ENCODE measurements at places on chromosomes 2 and 18. TPM values are rescaled to one million over a fixed set of nuclear protein-coding genes. Genes with fewer than 3 reads are reported as not detected.

DNA sequence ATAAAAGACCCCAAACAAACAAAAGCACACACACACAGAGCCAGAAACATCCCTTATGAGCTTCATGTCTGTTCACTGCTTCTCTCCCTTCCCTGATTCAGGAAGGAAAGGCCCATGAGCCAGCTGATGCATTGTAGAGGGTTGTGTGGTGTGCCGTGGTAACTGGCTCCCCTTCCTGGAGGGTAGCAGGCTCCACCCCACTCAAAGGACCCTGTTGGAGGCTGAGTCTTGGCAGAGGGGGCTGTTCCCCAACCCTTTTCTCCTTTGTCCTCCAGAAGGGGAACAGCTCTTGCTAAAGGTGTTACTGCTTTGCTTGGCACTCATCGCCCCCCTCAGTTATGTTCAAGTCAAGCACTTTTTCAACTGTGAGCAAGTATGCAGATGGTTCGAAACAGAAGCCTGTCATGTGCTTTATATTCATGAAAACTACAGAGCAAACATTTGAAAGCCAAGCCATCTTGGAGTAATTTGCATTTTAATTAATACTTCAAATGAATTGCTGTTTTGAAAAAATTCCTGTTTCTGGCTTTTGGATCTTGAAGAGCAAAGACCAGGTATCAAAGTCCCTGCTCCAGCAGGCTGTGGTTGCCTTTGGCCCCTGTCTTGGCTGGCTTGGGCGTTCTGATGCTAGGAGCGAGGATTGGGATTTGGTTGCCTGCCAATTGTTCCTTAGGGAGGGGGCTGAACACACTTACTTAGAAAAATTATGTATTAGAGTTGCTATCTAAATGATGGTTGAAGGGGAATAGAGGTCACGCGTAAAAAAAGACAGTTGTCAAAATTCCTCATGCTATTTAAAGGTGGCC lies 267.8 kb downstream of the TSN start:
- DNase-seq, result no peak

GRCh38 chr2:172427256-172427989 lies at the start of gene ITGA6:
TSS of gene ITGA6 (plus strand) at chr2:172427586.
- no peak for DNase-seq

GRCh38 chr2:37061013-37061711 lies 23.0 kb downstream of the HEATR5B start:
- no peak for DNase-seq

DNA sequence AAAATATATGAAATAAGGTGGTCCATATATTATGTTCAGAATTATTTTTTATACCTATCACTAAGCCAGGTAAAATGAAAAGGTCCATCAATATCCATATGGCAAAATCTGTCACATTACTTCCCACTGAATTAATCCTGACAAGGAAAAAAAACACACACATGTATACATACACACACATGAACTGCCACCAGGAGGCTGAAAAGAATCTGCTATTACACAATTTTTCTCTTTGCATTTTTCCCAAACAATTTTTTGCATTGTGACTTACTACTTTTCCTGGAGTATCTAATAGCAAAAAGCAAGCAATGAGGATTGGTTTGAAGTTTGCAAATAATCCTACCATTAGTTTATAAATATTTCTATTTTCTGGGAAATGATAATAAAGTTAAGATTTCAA lies 128.2 kb upstream of the CD226 start:
- no peak for DNase-seq

DNA sequence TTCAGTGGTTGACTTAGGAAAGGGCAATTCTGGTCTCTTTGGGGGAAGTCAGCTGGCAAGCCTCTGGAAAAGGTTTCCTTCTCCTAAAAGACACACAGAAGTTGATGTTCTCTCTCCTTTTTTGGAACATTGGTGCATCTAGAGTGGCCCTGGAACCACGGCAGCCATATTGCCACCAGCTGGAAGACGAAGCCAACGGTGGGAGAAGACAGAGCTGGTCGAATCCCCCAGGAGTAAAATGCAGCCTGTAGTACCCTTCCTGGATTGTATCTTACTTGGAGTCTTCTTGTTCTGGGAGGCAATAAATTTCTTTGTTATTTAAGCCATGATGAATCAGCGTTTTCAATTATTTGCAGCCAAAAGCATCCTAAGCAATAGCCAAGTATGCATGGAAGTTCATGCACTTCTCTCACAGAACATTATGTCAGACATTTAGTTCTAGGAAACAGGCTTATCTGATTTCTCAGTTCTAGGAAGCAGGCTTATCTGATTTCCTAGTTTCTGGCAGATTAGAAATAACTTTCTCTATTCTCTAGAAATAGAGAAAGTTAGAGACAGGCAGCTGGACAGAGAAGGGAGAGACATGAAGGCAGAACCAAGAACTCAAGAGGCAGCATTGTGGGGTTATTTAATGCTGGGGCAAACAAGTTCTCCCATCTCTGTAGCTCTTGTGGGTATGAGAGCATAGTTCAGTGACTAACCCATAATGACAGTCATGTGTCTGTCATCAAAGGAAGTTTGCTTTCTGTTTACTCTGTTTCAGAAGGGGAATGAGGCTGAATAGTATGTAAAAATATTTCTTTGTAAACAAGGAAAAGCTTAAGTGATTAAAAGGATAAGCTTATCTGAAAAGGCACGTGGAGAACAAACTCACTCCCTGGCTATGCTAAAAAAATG lies 40.5 kb upstream of the NABP1 start:
- DNase-seq, result no peak

GRCh38 chr2:73008766-73009135 lies 62.8 kb downstream of the SFXN5 start:
- no peak for DNase-seq

- no peak for DNase-seq
Measured at GRCh38 chr2:229489016-229489415, 217.9 kb upstream of the PID1 start.

- no peak for DNase-seq
Measured at GRCh38 chr18:31450409-31450808, 2.9 kb downstream of the DSG3 start.

Gene PDE11A
- 5.5 TPM for polyA plus RNA-seq

Gene DSG1
- 0.11 TPM for polyA plus RNA-seq

Data from right renal cortex interstitium (tissue), 3 donors.